MV-4-11 (cell line): ENCODE measurements at places on chromosomes 5 and 9.

GRCh38 chr5:179729727-179730126, 2.9 kb upstream of the MAML1 start:
- DNase-seq: no peak

DNA sequence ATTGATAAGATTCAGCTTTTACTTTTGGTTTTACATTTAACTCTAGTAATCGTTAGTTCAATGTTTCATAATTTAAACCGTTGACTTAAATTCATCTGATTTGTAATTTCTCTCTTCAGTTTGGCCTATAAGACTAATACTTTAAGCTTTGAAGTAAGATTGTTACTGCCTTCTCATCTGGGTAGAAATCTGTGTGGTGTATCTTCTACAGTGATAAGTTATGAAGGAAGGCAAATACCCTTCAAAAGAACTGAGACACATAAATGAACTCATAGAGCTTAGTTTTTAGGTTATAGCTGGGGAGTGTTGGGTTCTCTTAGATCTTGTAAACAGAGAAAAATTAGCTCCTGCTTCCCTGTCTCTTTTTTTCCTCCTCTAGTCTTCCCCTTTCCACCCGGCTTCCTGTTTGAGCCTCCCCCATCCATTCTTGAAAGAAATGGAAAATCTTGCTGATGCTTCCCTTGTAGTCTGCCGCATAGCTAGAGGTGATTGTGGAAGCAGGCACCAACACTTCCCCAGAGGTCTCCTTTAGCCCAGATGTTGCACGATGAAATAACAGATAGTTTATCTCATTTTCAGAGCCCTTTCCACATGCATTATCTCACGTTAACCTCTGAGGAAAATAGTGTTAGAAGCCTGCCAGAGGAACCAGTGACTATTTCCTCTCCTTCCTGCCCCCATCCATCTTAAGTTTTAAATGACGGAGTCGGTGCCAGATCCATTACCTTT, 2.0 kb upstream of the F2RL2 start:
- no peak for DNase-seq

DNA sequence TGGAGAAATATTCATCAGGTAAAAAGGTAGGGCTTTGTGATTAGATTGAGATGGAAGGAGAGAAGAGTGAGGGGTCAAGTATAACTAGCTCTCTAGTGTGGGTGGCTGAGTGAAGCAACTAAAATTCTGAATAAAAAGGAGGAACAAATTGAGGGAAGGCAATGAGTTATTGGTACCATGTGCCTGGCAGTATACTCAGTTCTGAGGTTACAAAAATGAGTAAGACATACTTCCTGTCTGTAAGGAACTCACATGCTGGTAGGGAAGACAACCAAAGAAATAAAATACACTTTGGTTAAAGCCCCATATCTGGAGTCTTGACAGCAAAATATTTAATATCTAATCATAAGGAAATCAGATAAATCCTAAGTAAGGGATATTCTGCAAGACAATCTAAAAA, 476.8 kb upstream of the C9orf72 start:
- peak; percentile 28 for DNase-seq

- DNase-seq: no peak
Observed at GRCh38 chr9:110571801-110572483, 7.6 kb downstream of the SVEP1 start.

GRCh38 chr5:16914108-16914435, 22.0 kb downstream of the MYO10 start:
- no peak for DNase-seq

- DNase-seq: no peak
Observed at GRCh38 chr5:13673511-13673910, 271.0 kb downstream of the DNAH5 start.

DNA sequence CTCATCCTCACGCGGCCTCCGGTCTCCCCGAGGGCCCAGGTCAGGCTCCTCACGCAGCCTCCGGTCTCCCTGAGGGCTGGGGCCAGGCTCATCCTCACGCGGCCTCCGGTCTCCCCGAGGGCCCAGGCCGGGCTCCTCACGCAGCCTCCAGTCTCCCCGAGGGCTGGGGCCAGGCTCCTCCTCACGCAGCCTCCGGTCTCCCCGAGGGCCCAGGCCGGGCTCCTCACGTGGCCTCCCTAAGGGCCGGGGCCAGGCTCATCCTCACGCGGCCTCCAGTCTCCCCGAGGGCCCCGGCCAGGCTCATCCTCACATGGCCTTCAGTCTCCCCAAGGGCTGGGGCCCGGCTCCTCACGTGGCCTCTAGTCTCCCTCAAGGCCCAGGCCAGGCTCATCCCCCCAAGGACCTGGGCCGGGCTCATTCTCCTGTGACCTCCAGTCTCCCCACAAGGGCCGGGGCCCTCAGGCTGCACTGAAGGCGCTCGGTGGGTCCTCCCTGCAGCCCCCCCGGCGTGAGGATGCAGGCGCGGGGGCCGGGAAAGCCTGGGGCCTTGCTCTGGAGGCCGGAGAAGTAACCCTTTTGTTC, 51.2 kb upstream of the FCN2 start:
- no peak for DNase-seq

DNA sequence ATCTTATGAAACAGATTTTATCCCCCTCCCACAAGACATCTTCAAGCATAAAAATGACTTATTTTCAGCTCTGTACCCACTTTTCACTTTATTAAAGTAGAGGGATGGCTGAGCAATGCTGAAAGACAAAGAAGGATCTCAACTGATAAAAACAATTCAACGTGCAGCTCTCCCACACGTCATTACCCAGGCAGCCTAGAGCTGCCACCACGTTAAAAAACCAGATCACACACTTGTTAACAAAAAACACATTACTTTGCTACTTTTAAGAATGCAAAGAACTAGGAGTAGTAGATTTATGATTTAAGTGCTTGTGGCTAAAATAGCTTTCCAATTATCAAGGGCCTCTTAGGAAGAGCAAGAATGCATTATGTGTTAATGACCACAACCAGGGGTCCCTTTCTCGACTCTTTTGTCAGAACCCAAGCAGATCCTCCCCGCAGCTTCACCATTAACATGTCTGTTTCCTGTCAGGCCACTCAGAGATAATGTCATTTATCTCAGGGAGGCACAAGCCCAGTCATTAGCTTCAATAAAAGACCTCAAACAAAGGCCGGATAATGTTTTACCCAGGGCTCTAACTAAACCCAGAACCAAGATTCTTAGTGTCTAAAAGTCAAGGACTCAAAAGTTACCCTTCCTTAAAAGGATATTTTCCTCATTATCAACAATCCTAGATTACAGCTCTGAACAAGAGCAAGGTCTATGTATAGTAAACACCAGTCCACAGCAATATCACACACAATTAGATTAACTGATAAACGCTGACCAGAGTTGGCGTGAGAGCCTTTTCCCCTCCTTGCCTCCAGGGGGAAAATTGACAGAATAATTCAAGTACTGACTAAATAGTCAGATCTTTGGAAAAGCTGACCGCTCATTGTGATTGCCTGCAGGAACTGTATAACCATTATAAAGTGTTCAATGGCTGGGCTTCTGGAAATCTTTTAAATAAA, 7.5 kb downstream of the ZNF608 start:
- no peak for DNase-seq

GRCh38 chr9:6759185-6759977, 1.6 kb downstream of the KDM4C start:
- peak; percentile 87 for DNase-seq

DNA sequence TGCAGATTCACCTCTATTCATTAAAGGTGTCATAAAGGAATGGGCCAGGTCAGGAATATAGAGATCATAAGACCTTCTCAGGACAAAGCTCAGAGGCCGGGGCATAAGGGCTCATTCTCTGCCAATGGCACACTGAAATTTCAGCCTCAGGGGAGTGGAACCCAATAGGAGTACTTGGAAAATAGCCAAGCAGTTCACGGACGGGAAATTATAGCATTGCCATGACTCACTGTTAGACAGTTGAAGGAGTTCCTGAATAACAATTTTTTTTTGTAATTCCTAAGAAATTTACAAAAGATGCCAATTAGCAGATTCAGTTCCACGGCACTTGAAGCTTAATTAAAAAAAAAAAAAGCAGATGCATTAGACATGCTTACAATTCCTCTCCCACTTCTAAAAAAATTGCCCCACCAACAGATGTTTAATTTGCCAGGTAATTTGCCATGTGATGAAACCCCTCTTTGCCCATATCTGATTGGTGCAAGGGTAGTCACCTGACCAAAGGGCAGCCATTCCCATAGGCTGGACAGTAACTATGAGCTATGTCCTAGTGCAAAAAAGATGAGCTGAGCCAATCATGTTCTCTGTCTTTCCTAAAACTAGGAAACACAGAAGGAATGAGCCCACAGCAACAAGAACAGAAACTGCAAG, 58.6 kb downstream of the PTCD2 start:
- no peak for DNase-seq
